Activated gamma-delta T cell (primary cell): ENCODE measurements at places on chromosomes 6 and 20.

GRCh38 chr20:16459019-16459700 lies 114.1 kb downstream of the KIF16B start:
- no peak for DNase-seq

- DNase-seq, result no peak
These were observed 207.3 kb upstream of the FLRT3 start for GRCh38 chr20:14544688-14545087.

- DNase-seq, result no peak
These were observed 14.8 kb downstream of the SLCO4A1 start for GRCh38 chr20:62656919-62657588.

GRCh38 chr6:154343473-154344308 lies 12.9 kb downstream of the IPCEF1 start:
- DNase-seq, result no peak

- DNase-seq, result peak; percentile 86
These were observed at the start of gene PREX1 for GRCh38 chr20:48827855-48828733. PREX1 (minus strand) TSS chr20:48827999; CDS start chr20:48827860, 139 bp downstream.

DNA sequence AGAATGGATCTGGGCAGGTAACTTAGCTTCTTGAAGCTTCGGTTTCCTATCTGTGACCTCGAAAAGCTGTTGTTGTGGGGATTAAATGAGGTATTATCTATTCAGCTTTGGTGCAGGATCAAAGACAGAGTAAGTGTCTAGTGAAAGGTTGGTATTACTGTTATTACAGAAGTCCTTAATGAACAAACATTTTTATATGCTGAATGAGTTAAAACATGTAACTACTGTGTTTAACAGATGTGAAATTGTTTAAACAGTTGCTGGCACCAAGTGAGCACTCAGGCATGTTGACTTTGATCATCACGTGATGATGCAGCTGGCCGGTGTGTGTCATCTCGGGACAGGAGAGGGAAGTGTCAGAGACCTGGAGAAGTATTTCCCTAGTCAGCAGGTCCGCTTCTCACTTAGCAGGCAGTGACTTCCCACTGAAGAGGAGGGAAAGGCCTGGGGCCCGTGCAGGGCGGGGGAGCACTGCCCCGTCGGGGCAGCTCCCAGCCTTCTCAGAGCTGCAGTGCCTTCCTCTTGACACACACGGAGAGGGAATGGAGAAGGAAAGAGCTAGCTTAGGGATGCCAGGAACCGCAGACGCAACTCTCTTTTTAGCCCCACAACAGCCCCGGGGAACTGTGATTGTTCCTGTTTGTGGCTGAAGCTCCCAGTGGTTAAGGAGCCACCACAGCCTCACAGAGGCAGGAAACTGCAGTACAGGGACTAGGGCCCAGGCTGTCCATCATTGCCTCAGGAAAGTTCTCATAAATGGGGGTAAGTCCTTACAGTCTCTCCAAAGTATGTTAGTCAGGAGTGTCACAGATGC lies 18.0 kb downstream of the TUBB2A start:
- DNase-seq, result no peak

DNA sequence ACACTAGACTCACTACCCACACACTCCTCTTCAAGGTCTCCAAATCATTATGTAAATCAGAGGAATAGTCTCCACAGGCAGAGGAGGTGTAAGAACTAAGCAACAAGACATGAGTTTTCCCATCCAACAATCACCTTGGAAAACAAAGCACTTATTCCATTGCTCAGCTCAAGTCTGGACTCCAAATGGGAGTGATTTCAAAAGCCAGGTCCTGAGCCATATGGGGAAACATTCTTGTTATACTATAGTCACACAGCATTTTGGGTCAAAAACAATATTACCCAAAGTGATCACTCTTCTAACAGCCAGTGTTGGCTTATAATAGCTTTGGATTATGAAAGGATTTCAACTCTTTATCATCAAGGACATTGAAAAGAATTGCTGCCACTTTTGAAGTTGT lies 3.6 kb upstream of the PRPH2 start:
- no peak for DNase-seq
